HAP-1 (cell line): ENCODE measurements at places on chromosomes 4 and X.

DNA sequence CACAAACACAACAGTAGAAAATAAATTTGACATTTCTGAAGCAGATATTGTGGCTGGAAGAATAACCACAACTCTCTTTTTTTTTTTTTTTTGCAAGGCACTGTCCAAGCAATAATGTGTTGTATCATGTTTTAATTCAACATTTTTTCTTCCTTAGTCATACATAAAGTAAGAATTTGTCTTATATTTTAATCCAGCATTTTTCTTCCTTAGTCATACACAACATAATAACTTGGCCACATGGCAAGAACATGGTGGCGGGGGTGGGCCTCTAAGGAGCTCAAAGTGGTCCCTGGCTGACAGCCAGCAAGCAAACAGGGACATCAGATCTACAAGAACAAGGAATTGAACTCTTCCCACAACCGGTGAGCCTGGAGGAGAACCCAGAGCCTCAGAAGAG lies 20.2 kb downstream of the FBXW7 start:
- no peak for DNase-seq

GRCh38 chrX:150837845-150838244 lies 60.6 kb downstream of the CD99L2 start:
- DNase-seq: no peak

DNA sequence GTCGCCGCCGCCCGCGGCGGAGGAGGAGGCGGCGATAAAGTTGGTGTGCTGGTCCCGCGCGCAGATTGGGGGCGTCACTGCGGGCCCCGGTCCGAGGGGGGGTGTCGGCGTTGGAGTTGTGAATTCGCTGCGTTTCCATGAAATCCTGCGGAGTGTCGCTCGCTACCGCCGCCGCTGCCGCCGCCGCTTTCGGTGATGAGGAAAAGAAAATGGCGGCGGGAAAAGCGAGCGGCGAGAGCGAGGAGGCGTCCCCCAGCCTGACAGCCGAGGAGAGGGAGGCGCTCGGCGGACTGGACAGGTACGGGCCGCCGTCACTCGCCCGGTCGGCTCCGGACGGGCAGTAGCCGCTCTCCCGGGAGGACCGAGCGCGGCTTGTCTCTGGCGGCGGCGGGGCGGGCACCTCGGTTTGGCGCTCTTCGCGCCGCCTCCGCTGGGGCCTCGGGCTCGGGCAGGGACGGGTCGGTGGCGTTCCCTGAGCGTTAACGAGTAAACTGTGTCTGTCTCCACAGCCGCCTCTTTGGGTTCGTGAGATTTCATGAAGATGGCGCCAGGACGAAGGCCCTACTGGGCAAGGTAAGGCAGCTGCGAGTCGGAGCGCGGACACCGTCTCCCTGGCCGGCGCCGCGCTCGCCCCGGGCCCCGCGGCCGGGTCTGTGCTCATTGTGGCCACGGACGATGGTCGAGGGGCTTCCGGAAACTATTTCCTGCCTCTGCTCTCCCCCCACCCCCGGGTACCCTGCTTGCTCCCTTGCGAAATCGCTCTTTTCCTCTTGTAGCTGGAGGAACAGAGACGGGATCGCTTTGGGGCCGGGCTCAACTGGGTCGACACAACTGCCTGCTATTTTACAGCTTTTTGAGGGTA lies 658 bp downstream of the KDM6A start:
- DNase-seq: no peak

DNA sequence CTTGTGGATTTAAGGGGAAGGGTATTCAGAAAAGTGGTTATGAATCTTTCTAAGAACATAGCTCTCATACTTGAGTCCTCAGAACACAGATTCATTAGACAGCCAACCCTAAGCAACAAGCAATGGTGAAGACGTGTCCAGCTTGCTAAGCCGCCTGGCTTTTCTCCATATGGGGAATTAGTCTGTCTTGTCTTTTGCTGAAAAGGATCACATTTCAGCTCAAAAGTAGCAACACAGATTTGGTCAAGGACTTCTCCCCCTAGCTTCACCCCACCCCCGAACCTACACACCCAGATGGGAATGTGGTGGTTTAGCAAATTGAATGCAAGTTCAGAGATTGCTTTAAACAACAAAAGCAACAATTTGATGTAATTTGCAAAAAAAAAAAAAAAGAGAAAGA lies 103.3 kb upstream of the RASGEF1B start:
- no peak for DNase-seq

DNA sequence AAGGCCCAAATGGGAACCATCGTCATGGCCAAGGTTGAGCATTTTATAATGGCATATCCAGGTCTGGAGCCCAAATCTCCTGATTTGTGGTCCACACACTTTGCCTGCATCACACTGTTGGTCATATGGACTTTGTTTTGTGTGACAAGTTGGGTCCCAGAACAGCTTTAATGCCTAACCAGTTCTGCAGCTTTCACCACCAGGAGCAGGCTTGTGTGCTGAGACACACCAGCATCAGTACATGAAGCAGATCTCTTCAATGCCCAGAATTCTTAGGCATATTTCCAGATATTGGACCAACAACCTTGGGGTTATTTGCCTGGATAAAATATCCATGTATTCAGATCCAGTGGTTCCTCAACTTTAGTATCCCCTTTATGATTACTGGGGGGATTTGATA lies 371.3 kb downstream of the FBXW7 start:
- no peak for DNase-seq

DNA sequence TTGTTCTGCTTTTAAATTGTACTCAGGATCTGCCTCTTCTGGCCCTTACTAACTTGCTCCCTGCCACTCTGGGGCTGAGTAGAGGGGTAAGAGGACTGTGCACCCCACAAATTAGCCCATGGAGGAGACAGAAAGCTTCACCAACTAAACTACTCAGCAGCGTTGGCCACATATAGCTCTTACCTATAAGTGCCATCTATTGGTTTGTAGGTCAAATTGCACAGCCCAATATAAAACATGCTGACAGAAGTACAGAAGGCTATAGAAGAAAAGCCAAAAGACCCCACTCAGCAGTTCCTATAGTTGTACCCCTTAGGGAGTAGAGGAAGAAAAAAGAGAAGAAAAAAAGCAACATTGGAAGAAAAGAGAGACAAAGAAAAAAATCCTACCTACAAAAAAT lies 341.2 kb upstream of the FMR1 start:
- no peak for DNase-seq
